Activated CD4-positive, CD25-positive, alpha-beta regulatory T cell treated with anti-CD3 and anti-CD28 coated beads, Interleukin-2, amount 50 U/mL, for 16 hours (primary cell): ENCODE measurements at places on chromosomes 12 and 14.

- DNase-seq = peak; percentile 48
These were observed 15.5 kb downstream of the EMP1 start for GRCh38 chr12:13211859-13212664.

DNA sequence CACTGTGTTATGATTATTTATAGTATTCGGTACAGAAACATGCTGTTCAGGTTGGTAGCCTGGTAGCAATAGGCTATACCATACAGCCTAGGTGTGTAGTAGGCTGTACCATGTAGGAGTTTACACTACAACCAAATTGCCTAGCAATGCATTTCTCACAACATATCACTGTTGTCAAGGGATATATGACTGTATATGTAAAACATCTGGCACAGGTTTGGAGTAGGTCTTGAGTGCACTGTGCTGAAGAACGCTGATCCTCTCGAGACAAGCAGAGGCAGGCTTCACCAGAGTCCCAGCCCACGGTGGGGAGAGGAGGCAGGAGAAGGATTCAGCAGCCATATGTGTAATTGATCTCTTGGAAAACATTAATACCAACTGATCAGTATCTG lies 15.0 kb upstream of the TBX5 start:
- no peak for DNase-seq

GRCh38 chr14:101372894-101373620 lies 188.2 kb upstream of the DIO3 start:
- no peak for DNase-seq

DNA sequence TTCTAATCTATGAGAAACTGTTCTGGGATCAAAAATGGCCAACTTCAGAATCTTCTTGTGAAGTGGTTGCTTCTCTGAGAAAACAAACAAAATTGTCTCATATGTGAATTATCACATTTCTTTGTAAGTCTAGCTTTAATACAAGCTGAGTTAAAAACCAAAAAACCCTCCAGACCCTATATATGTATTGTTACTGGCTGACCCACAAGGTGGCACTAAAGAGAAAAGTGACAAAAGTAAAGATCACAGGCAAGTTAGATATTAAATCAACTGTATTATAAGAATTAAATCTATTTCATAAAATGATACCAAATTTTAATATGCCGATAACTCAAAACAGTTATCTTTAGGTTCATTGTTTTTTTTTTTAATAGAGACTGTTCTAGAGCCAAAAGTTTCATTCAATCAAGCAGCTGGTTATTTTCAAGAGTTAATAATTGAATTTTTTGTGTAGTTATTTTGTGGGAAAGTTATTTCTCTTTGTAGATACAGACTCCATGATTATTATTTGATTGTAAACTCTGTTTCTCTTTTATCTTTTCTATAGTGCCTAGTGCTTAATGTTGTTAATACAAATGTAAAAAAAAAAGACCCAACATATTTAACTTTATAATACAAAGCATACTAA lies 7.5 kb upstream of the TRHDE start:
- DNase-seq = no peak

DNA sequence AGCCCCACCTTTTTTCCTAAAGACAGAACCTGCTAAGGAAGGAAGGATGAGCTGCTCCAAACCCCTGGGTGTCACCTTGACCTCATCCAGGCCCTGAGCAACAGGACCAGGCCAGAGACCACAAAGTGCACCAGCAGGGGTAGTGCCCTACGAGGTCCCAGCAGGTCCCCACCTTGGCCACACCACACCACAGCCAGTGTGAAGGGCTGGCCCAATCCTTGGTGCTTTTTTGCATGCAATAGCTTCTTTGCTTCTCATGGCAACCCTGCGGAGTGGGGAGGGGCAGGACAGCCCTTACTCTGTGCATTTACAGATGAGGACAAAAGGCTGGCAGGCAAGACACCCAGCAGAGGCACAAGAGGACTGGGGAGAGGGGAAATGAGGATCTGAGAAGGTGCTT lies 352.6 kb downstream of the BCL11B start:
- no peak for DNase-seq

DNA sequence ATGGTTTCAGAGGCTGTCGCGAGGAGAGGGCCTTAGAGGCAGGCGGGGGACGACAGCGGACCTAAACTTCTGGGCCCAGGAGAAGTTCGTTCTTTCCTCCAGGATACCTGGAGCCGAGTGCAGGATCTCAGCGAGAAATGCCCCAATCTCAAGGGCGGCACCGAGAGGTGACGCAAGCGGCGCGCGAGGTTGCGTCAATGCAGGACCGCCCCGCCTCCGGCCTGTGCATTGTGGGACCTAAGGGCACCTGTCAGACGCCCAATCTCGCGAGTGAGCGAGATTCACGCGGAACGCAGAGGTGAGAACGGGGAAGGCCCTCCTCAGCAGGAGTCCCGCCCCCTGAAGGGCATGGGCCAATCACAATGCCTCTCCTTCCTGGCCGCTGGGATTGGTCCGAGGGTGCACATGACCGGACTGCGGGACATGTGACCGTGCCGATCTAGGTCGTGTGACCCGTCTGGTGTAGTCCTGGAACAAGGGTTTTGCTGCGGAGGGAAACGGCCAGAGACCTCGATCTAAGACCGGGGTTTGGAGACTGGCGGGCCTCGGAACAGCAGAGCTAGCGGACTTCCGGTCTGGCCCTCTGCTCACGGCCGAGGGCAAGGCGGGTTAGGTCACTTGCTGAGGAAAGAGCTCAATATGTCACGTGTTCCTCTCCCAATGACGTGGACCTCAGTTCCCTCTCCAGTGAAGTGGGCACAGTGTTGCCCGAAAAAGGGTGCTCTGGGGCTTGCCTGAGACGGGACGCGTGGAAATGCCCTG lies 16.3 kb upstream of the DYNC1H1 start:
- DNase-seq = peak; percentile 99

DNA sequence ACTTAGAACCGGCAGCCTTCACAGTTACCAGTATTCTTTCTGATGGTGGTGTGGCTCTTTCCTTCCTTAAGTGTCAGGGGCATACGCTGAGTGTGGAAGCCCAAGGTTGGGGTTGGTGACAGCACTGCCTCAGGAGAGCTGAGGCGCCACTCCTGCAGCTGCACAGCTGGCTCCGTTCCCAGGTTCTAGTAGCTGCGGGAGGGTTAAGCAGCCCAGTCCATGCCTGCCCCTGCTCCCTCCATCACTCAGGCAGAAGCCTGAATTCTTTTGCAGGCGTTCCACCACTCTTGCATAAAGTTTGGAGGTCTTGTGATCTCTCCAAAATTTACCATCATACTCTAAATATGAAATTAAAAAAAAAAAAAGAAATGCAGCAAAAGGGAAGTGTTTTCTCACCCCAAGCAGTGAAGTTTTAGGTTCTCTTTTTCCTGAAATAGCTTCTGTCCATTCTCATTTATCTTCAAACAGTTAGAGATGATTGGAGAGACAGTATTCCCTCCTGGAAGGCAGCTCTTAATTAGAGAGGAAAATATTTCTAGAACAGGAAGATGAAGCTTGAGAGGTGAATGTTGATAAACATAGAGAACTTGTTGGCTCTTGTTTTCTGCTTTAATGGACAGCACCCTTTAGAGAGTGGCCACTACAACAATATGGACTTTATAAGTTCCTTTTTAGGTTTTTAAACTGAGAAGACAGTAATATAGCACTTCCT lies 136.1 kb downstream of the FGD4 start:
- DNase-seq = no peak

GRCh38 chr12:68878846-68879245 lies 54.1 kb downstream of the CPM start:
- no peak for DNase-seq

DNA sequence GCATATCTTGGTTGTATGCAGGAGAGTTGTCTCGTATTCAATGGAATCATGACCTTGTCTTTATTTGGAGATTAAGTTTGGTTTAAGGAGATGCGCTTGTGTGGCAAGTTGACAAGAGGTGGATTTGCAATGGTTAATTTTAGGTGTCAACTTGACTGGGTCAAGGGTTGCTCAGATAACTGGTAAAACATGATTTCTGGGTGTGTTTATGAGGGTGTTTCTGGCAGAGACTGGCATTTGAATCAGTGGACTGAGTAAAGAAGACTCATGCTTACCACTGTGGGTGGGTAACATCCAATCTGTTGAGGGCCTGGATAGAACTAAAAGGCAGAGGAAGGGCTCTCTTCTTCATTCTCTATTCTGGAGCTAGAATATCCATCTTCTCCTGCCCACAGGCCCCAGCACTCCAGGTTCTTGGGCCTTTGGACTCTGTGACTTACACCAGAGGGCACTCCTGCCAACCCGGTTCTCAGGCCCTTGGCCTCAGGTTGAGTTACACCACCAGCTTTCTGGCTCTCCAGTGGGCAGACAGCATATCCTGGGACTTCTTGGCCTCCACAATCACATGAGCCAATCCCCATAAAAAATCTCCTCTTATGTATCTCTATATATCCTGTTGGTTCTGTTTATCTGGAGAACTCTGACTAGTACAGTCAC lies 141.5 kb upstream of the ARID2 start:
- no peak for DNase-seq

- no peak for DNase-seq
These were observed 46.8 kb downstream of the TMEM30B start for GRCh38 chr14:61234215-61234916.

DNA sequence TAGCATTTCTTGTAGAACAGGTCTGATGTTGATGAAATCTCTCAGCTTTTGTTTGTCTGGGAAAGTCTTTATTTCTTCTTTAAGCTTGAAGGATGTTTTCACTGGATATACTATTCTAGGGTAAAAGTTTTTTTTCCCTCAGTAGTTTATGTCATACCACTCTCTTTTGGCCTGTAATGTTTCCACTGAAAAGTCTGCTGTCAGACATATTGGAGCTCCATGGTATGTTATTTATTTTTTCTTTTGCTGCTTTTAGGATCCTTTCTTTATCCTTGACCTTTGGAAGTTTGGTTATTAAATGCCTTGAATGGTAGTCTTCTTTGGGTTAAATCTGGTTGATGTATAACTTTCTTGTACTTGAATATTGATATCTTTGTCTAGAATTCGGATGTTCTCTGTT lies 306.1 kb downstream of the FUT8 start:
- no peak for DNase-seq

GRCh38 chr14:35078082-35078481 lies 32.0 kb downstream of the FAM177A1 start:
- DNase-seq = no peak

DNA sequence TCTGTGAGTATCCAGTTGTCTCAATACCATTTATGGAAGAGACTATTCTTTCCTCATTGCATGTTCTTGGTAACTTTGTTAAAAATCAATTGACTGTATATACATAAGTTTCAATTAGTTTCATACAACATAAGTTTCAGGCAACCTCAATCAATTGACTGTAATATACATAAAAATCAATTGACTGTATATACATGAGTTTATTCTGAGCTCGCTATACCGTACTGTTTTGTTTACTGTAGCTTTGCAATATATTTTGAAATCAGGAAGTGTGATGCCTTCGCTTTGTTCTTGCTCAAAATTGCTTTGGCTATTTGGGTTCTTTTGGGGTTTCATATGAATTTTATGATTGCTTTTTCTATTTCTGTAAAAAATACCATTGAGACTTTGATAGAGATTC lies 392.0 kb downstream of the BTG1 start:
- DNase-seq = no peak

GRCh38 chr12:93526786-93527428 lies 45.6 kb upstream of the SOCS2 start:
- DNase-seq = no peak

DNA sequence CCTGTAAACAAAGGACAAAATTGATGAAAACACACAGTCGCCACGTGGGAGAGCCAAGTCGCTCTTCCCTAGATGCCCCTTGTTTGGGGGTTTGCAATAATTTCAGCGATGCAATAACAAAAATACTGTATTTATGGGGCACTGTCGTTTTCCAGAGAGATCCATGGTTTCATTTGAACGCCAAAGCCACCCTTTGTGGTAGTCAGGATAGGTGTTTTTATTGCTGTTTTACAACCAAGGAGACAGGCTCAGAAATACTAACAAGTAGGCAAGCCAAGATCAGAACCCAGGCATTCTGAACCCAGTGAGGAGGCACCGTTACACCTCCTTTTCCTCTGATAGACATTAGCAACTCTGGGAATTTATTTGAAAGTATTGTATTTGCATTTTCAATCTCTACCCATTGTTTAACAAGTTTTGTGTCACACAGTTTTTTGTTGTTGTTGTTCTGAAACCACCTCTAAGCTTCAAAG lies 831 bp upstream of the BTBD7 start:
- DNase-seq = no peak

GRCh38 chr12:25052196-25052913 lies 103.5 kb upstream of the BCAT1 start:
- DNase-seq = peak; percentile 9

GRCh38 chr14:87901236-87901635 lies 91.7 kb downstream of the GALC start:
- DNase-seq = no peak

GRCh38 chr12:44647917-44648690 lies 228.0 kb downstream of the NELL2 start:
- DNase-seq = no peak

GRCh38 chr14:22886500-22887259 lies 3.7 kb downstream of the REM2 start:
- peak; percentile 51 for DNase-seq

DNA sequence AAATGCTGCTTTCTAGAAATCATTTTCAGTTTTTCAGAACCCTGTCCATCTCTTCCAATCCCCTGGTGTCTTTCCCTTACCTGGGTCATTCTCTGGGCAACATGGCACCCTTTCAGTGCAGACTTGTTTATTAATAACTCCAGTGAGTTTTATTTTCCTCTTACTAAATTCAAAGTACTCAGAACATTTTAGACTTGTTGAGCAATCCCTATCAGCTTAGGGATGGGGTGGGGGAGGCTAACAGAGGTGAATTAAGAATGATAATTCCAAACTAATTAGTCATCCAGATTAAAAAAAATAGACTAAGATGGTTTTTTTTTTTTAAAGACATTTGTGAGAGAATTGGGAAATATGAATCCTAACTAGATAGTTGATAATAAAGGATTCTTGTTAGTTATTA lies 10.7 kb downstream of the GPRC5A start:
- no peak for DNase-seq

DNA sequence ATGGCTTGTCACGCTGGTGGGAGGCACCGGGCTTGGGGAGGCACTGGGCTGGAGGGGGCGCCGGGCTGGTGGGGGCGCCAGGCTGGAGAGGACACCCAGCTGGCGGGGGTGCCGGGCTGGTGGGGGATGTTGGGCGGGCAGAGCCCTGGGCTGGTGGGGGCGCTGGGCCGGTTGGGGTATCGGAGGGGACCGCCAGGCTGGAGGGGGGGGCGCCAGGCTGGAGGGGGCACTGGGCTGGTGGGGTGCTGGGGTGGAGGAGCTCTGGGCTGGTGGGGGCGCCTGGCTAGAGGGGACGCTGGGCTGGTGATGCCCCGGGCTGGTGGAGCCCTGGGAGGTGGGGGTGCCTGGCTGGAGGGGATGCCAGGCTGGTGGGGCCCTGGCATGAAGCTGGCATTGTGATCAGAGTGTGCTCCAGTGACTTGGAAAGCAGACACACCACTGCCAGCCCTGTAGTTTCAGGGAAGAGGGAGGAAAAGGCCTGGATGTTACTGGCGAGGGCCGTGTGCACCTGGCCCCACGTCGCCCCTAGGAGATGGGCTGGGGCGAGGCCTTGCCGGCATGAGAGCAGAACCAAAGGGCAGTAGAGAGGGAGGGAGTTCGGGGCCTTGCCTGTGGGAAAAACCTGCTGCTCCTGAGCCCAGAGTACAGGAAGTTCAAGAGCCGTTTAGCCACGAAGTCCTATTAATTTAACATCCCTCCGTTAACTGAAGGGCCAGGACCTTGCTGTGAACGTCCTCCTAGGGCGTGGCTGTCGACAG lies 13.1 kb downstream of the TEDC1 start:
- no peak for DNase-seq
